ENCODE measurements at places on chromosomes 5 and 9. TPM values are rescaled to one million over a fixed set of nuclear protein-coding genes. Genes with fewer than 3 reads are reported as not detected.

The ADGRD2 gene
- total RNA-seq = 0.03 TPM

The FGF10 gene
- total RNA-seq = not detected

The ADAMTS6 gene
- total RNA-seq = 0.06 TPM

The FBXW2 gene
- total RNA-seq = 37.2 TPM

All from A549 treated with AZD2906 at 1 μM for 4 hours (cell line).